Fibroblast of villous mesenchyme (primary cell): ENCODE measurements at places on chromosomes 16 and 17. TPM values are rescaled to one million over a fixed set of nuclear protein-coding genes. Genes with fewer than 3 reads are reported as not detected.

The GRAP gene
- under 0.01 TPM in 1 of 2 replicates, not detected in the other for total RNA-seq

The CCR7 gene
- not detected in 2 replicates for total RNA-seq

The MARVELD3 gene
- under 0.01 TPM in 1 of 2 replicates, not detected in the other for total RNA-seq

The ITGA2B gene
- under 0.01 TPM in 2 replicates for total RNA-seq

The CTRL gene
- total RNA-seq, result 1.3 TPM in 1 of 2 replicates, not detected in the other

The FOXJ1 gene
- not detected in 2 replicates for total RNA-seq

The FHOD1 gene
- total RNA-seq, result 22.9 and 24.2 TPM in 2 replicates

DNA sequence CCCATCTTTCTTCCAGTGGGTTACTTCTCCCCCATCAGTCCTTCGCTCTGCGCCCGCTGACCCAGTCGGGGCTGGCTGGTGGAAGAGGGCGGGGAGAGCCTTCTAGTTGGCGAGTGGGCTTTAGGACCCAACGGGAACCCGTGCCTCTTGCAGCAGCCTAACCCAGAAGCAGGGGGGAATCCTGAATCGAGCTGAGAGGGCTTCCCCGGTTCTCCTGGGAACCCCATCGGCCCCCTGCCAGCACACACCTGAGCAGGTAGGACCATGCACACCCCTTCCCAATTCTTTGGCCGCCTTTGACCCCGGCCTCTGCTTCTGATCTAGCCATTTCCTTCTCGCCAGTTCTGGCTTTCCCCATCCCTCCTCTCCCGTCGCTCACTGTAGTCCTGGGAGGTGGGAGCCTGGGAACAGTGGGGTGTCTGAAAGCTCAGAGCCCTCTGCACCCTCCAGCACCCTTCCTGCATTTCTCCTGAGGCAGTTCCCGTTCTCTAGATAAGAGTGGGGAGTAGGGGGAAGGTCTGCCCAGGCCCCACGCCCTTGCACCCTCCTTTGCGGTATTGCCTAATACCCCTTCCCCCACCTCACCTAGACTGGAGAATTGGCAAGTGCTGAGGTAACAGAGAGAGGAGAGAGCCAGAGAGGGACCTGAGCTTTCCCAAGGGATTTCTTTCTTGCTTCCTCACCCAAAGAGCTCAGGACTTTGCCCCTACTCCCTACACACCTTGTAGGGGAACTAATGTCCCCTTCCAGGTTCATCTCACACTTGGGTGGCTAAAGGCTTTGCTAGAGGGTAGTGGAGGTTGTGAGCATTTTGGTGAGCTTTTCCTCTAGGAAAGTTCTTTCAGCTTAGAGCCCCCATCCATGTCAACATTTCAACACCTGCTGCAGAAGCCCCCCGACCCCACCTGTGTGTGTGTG lies at the start of gene RARA:
TSS of gene RARA (plus strand) at position 150 of the 918 bp plus-strand sequence. CDS start 22,039 bp downstream, outside the sequence.
- DNase-seq, result peak; percentile 62

- no peak for DNase-seq
Observed at GRCh38 chr16:84662471-84662870, 14.2 kb downstream of the KLHL36 start.

DNA sequence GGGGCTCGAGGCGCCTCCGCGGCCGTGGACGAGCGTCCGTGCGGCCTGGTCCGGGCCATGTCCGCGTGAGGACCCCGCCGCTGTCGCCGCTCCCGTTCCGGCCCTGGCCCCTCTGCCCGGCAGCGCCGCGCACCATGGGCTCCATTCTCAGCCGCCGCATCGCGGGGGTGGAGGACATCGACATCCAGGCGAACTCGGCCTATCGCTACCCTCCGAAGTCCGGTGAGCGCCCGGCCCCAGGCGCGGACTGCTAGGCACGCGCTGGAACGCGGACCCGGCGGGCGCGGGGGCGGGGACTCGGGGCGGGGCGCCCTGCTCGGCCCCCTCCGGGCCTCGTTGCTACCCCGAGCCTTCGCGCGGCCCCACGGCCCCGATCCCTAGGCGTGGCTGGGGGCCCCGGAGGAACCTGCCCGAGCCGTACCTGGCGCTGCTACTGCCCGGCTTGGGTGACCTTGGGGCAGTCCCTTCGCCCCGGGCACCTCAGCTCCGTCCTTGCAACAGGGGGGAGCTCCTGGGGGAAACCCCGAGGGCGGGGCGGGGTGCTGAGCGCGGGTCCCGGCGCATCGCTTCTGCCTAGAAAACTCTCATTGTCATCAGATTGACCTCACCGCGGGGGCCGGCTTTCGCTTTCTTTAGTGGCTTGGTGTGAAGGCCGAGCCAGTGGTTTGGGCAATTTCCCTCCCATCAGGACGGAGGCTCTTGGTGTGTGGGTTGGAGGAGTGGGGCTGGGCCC lies 367 bp downstream of the MGRN1 start:
- DNase-seq, result peak; percentile 83

- no peak for DNase-seq
Observed at GRCh38 chr17:80870401-80870800, 121.2 kb upstream of the CHMP6 start.

GRCh38 chr17:44308320-44308818 lies at the start of gene RUNDC3A:
RUNDC3A (plus strand) TSS chr17:44308601; CDS start chr17:44308833, 232 bp downstream.
- DNase-seq, result peak; percentile 86

GRCh38 chr17:8490256-8491023 lies 54.8 kb downstream of the NDEL1 start:
- no peak for DNase-seq

DNA sequence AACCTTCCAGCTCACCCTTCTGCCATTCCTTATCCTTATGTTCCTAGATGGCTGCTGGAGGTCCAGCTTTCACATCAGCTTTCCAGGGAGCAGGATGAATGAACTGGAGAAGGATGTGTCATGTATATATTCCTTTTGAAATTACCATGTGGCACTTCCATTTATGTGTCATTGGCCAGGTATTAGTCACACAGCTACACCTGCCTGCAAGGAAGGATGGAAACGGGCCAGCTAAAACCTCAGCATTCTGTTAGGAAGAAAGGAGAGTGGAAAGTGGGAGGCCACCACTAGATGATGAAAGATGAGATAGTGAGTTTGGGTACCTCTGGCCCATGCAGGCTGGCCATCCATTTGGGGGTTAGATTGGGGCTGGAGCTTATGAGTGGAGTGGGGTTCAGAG lies 67.5 kb downstream of the KSR1 start:
- DNase-seq, result no peak

- DNase-seq, result no peak
Observed at GRCh38 chr16:71359431-71359830, 908 bp downstream of the CALB2 start.

DNA sequence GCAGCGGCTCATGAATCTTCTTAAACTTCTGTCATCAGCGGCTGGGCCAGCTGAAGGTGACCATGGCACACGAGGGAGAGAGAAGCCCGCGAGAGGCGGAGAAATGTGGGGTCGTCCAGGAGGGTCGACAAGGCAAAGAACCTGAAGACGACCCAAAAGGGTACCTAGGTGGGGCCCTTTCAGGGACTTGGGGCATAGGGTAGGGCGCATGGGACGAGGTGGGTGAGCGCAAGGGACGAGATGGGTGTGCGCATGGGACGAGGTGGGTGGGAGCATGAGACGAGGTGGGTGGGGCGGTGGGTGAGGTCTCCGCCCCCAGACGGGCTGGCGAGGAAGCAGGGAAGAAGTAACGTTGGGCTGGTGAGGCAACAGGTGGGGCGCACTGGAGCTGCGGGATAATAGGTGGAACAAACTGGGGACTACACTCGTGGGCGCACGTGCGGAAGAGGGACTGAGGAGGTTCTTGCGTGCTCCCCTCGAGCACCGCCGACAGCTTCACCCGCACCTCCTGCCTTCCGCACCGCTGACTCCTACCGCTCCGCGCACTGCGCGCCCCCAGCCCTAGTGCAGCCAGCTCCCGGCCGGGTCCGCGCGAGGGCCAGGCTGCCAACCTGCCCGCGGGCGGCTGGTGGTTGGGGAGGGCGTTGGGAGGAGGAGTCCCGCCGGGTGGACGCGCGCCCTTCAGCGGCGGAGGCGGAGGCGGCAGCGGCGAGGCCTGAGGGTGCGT lies 23.2 kb upstream of the CRYM start:
- peak; percentile 68 for DNase-seq

DNA sequence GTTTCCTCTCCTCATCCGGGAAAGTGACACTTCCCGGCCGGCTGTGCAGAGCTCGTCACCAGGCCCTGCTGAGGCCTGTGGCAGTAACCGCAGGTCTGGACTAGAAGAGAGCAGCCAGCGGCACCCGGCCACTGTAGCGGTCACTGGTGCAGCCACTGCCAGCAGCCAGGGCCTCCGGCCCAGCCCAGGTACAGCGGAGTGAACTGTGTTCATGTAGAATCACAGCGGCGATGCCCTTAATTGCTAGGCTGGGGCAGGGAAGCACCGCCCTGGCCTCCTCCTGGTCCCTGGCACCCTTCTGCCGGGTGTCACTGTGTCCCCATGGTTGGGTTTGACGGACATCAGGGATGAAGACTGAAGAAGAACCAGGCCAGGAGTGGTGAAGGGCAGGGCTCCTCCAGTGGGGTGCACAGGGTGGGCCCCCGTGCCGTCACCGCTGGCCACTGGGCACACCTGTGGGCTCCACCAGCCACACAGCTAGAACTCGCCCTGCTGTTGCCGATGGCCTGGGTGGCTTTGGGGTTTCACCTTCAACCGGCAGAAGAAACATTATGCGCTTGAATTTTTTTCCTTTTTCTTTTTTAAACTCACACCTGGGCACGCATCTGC lies 165.2 kb upstream of the CHMP6 start:
- DNase-seq, result no peak

- peak; percentile 91 for DNase-seq
Observed at GRCh38 chr17:47315451-47316266, 8.1 kb upstream of the EFCAB13 start.

GRCh38 chr17:64457156-64457555 lies 8.2 kb downstream of the MILR1 start:
- peak; percentile 60 for DNase-seq

- peak; percentile 78 for DNase-seq
Observed at GRCh38 chr16:57736419-57737351, 1.1 kb downstream of the KATNB1 start.

- DNase-seq, result peak; percentile 17
Observed at GRCh38 chr16:26772503-26772902, 294.2 kb upstream of the C16orf82 start.

GRCh38 chr16:71303938-71304337 lies 14.7 kb upstream of the CMTR2 start:
- DNase-seq, result no peak

GRCh38 chr16:51994597-51994996 lies 552.3 kb downstream of the TOX3 start:
- DNase-seq, result no peak

DNA sequence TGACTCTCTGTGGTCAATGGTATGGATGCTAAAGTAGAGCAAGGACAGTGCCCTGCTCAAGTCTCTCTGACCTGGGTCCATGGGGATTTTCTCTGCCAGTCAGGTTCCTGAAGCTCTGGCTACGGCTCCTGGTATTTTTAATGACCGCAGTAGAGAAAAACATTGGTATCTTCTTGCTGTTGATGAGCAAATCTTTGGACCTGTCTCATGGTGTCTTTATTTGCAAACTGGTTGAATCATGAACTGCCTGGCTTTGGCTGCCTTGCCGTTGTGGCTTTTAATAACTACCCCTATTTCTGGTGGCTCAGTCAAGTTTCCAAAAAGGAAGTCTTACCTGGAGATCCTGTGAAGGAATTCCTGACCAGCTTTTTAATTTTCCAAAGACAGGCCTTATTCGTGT lies 8.7 kb downstream of the FAM234A start:
- DNase-seq, result no peak

DNA sequence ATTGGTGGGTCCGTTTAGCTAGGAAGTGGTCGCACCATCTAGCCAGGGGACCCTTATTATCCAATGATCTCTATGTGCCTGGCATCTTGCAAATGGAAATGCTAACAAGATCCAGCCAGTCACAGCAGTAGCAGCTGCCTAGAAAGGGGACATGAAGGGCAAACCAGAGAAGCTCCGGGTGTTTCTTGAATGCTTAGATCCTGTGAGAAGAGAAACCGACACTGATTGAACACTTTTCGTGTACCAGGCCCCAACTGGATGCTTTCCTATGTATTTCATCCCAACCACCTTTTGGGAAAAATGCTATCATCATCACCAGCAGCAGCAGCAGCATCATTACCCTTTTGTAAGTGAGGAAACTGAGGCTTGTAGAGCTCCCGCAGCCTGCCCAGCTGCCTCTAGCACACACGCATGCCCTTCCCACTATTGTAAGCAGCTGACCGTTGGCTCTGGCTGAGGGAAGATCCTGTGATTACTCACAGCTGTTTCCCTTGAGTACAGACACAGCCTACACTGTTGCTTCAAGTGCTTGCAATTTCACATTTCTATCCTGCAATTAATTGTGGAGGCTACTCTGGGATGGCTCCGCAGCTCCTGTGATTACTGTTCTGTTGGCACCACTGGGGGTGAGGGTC lies 180.7 kb upstream of the CACNG5 start:
- DNase-seq, result peak; percentile 58

DNA sequence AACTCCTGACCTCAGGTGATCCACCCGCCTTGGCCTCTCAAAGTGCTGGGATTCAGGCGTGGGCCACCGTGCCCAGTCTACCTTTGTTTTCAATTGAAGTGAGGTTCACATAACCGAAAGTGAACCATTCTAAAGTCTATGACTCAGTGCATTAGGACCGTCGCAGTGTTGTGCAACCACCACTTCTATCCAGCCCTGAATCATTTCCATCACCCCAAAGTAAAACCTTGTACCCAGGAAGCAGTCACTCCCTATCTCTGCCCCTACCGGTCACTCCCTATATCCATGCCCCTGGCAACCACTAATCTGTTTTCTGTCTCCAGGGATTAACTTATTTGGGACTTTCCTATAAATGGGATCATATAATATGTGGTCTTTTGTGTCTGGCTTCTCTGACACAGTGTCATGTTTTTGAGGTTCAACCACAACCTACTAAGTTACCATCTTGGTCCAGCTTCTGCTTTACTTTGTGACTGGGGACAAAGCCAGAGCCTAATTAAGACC lies 28.3 kb upstream of the CDC42EP4 start:
- DNase-seq, result peak; percentile 96

DNA sequence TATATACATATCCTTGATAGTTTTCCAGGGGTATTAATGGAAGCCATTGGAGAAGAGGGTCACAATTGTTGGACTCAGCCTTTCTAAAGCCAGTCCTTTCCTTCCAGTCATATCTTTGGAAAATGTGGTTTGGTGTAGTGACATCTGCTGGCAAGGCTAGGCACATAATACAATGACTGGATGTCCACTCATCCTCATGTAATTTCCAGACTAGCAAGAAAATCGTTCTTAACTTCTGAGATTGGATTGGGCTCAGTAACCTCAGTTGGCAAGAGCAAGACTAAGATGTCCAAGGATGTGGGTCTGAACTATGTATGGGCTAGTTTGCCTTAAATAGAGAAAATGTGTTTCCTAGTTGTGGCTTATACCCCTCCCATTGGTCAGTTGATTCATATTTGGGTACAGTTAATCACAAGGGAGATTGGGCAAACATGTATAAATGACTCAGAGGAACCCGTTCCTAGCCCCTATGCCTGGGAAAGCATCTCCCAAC lies 8.7 kb upstream of the KAT7 start:
- peak; percentile 81 for DNase-seq
